AG10803 (cell line): ENCODE measurements at places on chromosomes 2 and 18.

DNA sequence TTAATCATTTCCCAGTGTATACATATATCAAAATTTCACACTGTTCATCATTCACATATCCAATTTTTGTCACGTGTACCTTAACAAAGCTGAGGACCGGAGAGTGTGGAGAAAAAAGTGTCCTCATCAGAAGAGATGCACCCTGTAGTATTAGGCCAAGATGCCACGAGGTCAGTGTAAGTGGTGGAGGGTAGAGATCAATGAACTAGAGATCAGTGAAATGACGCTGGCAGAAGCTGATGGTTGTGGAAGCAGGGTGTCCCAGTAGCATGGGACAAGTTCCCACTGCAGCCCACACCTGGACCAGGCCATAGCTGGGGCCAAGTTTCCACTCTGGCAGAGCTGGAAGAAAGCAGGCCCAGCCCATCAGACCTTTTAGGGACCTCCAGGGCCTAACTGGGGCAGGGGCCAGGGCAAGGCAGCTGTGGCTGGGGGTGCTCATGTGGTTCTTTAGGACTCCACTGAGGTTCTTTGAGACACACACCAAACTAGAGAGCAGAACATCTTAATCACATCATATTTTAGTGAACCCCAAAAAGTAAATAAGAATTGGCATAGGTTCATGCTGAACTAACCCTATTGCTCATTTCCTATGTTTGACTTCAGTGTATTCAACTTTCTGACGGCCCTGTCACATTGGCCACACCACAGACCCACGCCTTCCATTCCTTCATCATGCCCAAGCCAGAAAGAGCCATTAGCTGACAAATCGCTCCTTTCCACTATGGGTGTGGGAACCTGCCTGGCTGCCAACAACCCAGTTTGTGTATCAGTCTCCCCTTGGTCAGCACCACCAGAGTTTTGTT lies 21.6 kb upstream of the GPR55 start:
- no peak for DNase-seq

- peak; percentile 92 for DNase-seq
These were observed 45.1 kb downstream of the TRAK2 start for GRCh38 chr2:201406077-201406662.

- DNase-seq = no peak
These were observed 68.8 kb downstream of the ASAP2 start for GRCh38 chr2:9275399-9275798.

DNA sequence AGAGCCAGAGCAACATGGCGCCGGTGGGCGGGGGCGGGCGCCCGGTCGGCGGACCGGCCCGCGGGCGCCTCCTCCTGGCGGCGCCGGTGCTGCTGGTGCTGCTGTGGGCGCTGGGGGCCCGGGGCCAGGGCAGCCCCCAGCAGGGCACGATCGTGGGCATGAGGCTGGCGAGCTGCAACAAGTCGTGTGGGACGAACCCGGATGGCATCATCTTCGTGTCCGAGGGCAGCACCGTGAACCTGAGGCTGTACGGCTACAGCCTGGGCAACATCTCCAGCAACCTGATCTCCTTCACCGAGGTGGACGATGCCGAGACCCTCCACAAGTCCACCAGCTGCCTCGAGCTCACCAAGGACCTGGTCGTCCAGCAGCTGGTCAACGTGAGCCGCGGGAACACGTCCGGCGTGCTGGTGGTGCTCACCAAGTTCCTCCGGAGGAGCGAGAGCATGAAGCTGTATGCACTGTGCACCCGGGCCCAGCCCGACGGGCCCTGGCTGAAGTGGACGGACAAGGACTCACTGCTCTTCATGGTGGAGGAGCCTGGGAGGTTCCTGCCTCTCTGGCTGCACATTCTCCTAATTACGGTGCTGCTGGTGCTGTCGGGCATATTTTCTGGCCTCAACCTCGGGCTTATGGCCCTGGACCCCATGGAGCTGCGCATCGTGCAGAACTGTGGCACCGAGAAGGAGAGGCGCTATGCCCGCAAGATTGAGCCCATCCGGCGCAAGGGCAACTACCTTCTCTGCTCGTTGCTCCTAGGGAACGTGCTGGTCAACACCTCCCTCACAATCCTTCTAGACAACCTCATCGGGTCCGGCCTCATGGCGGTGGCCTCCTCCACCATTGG lies 507 bp downstream of the CNNM4 start:
- DNase-seq = peak; percentile 28

GRCh38 chr2:223102040-223102400 lies 50.0 kb downstream of the KCNE4 start:
- DNase-seq = no peak

GRCh38 chr2:173760553-173760952 lies 204.6 kb downstream of the SP3 start:
- peak; percentile 18 for DNase-seq

GRCh38 chr2:221254299-221254698 lies 317.8 kb downstream of the EPHA4 start:
- DNase-seq = no peak

- no peak for DNase-seq
These were observed 40.7 kb downstream of the ONECUT2 start for GRCh38 chr18:57475903-57476302.

DNA sequence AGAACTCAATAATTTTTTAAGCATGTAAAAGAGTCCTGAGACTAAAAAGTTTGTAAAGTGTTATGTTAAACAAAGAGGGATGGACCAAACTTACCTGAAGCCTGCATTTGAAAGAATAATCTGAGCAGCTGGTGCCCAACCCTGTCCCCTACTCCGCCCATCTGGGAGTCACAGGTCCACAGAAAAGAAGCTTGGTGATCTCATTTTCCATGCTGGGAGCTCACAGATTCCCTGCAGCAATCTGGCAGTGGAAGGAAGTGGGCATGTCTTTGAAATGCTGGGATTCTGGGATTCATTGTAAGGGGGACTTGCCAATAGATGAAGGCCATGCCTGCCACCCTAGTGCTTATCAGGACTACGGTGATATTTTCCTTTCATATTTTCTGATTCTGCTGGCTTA lies 17.9 kb downstream of the CDH2 start:
- DNase-seq = no peak

GRCh38 chr2:211359347-211359746 lies 802.9 kb downstream of the CPS1 start:
- DNase-seq = no peak

DNA sequence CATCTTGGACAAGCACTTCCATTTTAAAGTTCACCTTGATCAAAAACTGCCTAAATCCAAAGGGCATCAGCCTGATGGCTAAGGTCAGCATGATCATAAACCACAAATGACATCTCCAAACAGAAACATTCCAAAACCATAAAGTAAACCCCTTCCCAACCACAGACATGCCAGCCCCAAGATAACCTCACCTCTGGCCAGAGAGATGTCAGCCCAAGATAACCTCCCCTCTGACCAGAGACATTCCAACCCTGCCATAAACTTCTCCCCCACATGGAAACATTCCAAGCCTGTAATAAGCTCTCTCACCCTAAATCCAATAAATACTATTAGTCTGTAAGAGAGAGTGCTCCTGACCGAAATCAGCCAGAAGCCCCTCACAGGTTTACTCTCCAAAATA lies 18.6 kb upstream of the MARCO start:
- no peak for DNase-seq

- DNase-seq = no peak
These were observed 122.1 kb upstream of the HS6ST1 start for GRCh38 chr2:128440666-128441340.

DNA sequence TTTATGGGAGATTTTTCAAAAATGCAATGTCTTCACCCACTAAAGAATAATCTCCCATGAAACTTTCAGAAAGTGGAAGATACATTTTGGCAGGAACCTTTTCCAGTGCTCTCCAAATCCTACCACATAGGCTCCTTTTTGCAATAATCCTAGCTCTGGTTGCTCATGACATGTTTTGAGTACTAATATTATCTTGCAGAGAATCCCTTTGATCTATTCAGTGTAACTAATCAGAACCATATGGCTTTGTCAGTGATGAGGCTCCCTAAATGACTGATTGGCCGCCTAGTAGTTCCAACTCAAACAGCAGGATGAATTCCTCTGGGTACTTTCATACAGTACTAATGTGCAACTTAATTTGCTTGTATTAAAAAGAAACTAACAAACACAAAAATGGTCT lies 544.0 kb upstream of the FAM98A start:
- DNase-seq = no peak

DNA sequence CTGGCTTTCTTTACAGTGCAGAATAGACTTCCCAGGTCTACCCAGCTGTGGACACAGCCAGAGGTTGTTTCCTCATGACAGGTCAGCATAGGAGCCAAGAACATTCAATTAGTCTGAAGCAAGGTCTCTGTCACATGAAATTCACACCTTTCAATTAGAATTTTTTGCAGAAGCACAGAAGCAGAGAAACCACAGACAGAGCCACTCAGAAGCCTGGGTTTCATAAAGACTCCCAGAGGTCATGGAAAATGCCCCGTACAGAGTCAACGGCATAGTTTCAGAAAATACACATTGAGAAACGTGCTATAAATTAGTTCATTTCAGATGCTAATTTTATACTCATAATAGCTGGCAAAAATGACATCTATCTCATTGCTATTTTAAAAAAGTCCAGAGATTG lies 87.0 kb upstream of the TMEM200C start:
- no peak for DNase-seq

DNA sequence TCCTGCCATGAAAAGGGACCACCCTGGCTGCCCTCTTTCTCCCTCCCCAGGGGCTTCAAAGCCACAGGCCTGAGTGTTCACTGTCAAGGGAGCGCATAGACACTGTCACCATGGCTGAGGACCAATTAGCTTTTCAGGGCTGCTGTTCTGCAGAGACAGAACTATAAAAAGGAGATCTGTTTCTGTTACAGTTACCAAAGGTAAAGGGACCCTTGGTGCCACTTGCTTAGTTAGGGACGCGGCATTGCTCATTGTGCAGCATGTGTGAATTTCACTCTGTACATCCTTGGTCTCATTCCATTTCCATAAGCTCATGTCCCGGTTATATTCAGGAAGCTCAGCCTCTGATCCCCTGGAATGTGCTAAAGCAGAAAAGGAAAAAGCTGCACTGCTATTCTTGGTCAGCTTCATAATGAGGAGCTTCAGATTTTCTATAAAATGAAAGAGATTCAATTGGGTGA lies 55.5 kb upstream of the RNF152 start:
- DNase-seq = peak; percentile 46

DNA sequence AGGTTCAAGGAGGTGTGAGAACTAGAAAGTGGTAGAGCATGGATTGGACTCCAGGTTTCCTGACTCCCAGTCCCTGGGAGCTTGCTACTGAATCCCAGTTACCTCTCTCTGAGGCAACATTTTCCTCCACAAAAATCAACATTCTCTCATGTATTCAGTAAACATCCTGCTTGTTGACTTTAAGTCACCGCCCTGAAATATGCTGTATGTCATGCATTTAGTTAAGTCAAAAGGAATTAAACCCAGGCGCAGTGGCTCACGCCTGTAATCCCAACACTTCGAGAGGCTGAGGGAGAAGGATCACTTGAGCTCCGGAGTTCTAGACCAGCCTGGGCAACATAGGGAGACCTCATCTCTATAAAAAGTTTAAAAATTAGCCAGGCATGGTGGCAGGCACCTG lies 3.8 kb downstream of the MATN3 start:
- no peak for DNase-seq

GRCh38 chr2:105443617-105444598 lies 45.1 kb upstream of the FHL2 start:
- no peak for DNase-seq

GRCh38 chr2:180692322-180692721 lies 288.1 kb upstream of the UBE2E3 start:
- DNase-seq = no peak

GRCh38 chr2:229861431-229861830 lies 60.4 kb downstream of the TRIP12 start:
- DNase-seq = peak; percentile 30
